ENCODE measurements at places on chromosomes 2 and 18.

- DNase-seq: no peak
These were observed 54.7 kb downstream of the UGGT1 start for GRCh38 chr2:128145651-128146050.

DNA sequence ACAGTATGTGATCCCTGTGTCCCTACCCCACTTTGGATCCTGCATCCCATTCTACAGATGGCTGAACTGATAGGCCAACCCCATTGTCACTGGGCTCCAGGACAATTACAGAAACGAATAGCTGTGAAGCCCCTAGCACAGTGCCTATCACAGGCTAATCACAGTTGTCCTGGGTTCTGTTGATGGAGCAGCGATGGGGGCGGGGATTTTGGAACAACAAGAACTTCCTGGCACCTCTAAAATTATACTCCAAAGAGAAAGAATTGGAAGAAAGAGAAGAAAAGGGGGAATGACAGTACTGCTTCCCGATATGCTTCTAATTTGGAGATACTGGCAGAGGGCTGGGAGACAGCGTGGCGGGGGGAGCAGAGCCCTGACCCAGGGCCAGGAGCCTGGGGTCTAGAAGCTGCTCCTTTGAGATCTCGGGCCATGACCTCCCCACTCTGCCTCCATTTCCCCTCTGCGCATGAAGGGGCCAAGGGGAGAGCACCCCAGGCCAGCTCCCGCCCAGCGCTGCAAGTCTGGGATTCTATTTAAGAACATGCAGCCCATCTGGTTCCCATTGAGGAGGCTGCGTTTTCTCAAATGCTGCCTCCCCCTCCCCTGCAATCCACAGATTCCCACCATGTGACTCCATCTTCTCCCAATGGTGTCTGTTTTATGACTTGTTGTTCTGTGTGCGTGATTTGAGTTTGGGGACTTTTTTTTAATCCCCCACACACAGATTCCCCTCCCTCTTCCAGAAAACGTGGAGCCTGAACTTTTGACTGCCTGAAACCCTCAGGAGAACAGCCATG, 202.7 kb downstream of the CYP26B1 start:
- no peak for DNase-seq

GRCh38 chr18:27695052-27695451, 481.9 kb downstream of the CDH2 start:
- DNase-seq: no peak

DNA sequence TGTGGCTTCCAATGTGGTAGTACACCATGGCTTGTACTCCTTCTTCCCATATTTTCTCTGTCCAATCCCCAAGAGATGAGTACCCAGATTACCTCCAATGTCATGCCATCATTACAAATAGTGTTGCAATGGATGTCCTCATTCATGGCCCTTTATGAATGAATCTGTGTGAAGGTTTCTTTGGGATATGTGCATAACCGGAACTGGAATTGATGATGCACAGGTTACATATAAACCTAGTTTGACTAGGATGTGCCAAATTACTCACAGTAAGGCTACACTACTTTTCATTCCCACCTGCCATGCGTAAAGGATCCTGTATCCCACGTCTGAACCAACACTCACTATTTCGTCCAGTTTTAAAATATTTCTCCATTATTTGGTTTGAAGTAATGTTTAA, 173.9 kb upstream of the CXCR4 start:
- DNase-seq: no peak
